HFFc6 (cell line): ENCODE measurements at places on chromosomes 7 and 10.

DNA sequence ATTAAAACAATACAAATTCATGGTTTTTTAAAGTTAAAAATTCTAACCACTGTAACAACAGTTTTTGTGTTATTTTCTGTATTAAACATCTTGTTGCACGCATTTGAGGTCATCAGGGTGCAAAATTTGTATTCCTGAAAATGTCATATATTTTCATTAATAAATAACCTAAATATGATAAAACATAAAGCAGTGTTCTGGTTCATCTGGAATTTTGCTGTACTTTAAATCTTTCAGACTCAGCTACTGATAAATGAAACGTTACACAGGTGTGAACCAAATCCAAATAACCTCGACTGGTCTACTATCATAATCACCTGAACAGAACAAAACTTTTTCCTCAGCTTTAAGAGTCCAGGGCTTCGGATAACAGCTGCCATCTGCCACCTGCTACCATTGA, 6.9 kb downstream of the IFIT2 start:
- DNase-seq = no peak

DNA sequence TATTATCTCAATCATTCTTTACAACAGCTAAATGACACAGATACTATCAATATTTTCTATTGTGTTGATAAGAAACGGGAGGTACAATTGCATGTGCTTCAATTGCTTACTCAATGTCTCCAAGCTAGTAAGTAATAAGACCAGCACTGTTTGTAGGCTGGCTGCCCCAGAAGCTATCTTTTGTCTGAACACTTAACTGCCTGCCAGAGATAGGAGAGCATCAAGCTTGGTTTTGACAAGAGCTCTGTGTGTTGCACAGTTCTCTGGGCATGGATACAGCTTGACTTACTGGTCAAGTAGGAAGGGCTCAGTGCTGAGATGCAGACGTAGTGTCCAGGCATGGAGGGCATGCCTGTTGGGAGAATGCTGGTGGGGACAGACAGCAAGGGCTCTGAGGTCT, 26.3 kb upstream of the CAPZA2 start:
- DNase-seq = no peak

- DNase-seq = no peak
Observed at GRCh38 chr7:123608991-123609882, 7.6 kb downstream of the ASB15 start.

DNA sequence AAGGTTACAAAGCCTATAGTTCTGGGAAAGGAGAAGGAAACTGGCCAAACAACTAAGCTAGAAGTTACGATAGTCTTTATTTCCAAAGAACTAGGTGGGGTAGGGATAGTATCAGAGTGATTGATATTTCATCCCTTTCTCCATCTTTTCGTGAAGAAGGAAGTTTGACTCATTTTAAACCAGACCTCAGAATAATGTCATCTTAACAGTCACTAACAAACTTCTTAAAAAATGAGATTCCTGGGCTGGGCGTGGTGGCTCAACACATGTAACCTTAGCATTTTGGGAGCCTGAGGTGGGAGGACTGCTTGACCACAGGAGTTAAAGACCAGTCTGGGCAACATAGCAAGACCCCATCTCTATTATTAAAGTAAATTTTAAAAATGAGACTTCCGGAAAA, 69.4 kb downstream of the ARL4A start:
- no peak for DNase-seq

- no peak for DNase-seq
Observed at GRCh38 chr7:10104292-10104691, 869.4 kb upstream of the PHF14 start.

- no peak for DNase-seq
Observed at GRCh38 chr10:36676321-36676720, 449.1 kb upstream of the ANKRD30A start.

DNA sequence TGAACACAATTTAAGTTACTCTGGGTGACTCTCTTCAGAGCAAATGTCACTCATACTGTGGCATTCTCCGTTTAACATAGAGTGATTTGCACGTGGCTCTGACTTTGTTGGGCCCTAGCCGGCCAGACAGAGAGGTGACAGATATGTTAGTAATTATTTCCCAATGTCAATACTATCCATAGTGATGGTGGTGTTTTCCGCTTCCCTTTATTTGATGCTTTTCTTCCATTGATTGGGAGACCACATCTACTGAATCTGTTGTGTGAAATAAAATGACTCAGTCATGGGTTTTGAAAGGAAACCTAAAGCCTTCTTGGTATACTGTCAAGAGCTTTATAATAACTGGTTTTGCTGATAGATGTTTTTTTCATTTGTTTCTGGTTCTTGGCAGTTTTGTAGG, 7.4 kb downstream of the AVL9 start:
- DNase-seq = no peak

GRCh38 chr7:17118412-17118811, 180.0 kb upstream of the AHR start:
- no peak for DNase-seq

DNA sequence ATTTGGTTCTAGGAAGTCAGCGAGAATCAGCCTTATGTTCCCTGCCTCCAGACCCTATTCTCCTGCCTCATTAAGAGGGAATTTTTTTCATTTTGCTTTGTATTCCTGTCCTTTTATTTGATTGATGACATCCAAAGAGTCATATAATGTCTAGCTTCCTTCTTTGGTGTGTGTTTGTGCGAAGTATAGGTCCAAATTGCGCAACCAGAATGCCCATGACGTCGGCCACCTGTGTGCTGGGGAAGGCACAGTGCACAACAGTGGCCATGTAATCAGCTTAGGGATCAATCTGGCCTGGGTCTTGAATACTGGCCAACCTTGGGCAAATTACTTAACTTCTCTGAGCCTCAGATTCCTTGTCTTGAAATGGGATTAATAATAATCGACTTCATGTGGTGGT, 206.2 kb downstream of the VTI1A start:
- no peak for DNase-seq

DNA sequence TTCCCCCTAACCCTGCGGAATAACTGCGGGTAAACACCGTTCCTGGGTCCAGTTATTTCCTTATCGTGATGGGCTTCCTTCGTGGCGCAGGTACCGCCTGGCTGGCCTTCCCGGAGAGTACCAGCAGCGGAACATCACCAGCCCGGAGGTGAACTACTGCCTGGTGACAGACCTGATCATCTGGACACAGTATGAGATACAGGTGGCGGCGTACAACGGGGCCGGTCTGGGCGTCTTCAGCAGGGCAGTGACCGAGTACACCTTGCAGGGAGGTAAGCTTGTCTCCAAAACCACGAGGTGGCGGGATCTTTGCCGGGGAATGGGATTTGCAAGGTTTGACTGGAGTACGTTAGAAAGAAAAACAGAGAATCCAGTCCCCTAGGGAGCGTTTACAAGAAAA, 665.0 kb upstream of the FOXK1 start:
- DNase-seq = no peak

DNA sequence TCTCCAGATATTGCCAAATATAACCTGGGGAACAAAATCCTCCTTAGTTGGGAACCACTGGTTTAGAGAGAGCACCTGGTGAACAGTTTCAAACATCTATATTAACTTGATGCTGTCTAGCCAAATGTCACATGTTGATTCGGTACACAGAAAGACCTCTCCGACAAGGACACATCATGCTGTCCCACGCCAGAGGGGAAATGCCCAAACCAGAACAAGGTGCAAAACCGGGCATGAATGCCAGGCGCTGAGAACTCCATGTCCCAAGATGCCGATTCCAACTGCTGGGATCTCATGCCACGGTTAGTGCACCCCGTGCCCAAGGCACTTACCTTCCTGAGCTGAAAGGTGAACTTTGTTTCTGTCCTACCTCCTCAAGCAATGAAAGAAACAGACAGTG, 100.8 kb downstream of the SFMBT2 start:
- DNase-seq = no peak

DNA sequence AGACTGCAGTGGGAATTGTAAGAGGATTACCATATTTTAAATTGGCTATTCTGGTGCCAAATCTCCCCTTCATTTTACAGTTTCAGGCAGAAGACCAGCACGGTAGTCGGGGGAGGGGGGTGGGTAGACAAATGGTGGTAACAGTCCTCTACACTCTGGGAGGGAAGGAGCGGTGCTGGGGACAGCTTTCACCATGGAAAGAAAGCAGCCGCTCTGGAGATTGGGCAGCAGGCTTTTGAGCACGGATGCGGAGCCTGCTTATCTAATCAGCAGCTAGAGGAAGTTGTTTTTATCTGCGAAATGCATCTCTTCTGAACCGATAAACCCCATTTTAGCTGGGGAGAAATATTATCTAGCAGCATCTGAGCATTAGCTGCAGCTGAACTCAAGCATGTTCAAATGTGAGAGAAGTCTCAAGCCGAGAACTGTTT, 28.7 kb downstream of the IKZF1 start:
- no peak for DNase-seq

DNA sequence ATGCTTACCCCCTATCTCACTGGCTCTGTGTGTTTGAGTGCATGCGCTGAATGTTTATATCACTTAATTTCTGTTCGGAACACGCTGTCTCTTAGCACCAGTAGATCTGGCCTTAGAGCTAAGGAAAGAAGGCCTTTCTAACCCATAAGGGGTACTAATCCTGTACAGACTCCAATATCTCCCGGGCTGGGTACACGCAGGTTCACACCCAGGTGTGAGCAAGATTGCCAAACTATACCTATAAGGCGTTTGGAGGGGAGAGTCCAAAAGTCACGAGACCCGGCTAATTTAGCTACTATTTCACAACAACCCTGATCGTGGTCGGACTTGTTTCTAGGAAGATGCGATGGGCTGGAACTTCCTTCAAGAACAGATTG, 727 bp upstream of the PDSS1 start:
- DNase-seq = no peak

DNA sequence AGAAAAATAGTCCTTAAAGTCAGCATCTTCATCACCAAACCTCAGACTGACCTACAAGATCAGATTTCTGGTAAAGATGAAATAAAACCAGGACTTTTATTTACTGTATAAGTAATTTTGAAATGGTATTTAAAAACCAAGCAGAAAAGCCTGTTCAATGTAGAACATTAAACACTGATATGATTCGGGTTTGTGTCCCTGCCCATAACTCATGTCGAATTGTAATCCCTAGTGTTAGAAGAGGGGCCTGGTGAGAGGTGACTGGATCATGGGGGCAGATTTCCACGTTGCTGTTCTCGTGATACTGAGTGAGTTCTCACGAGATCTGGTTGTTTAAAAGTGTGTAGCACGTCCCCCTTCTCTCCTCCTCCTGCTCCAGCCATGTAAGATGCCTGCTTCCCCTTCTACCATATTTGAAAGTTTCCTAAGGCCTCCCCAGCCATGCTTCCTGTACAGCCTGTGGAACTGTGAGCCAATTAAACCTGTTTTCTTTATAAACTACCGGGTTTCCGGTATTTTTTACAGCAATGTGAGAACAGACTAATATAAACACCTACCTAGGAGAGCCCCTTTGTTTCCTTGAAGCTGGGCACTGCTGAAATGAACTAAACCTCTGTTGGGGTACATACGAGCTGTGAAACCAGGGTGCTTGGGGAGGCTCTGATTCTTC, 120.1 kb downstream of the KMT2E start:
- DNase-seq = no peak

DNA sequence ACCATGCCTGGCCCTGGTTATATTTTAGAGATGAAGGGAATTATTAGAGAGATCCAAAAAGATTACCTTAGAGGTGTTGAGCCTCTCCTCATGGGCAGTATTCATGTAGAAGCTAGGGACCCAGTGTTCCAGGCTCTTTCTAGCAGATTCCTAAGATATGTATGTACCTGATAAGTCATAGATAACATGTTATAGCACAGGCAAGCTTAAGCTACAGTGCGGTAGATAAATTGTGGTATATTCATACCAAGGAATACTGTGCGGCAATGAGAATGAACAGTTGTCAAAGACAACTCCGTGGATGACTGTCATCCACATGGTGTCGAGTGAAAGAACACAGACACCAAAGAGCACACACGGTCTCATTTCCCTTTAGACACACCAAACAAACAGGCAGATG, 53.1 kb downstream of the TACR2 start:
- DNase-seq = no peak

DNA sequence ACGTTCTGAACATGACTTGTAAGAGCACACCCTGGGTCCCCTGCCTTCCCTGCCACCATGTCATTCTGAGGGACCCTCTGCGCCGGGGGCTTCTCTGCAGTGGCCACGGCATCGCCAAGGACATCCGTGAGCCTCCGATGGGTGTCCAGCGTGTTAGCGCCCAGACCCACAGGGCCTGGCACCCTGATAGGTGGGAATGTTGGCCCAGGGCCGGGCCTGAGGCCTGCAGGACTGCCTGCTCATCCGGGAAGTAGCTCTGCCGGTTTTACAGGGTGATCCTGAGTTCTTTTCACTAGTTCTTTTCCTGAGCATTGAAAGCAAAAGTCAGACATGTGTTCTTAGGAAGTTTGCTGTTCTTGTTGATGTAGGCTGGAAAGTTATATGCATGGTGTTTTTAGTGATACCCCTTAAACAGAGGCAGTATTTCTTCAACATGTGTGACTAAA, 54.5 kb downstream of the WDR37 start:
- DNase-seq = no peak

DNA sequence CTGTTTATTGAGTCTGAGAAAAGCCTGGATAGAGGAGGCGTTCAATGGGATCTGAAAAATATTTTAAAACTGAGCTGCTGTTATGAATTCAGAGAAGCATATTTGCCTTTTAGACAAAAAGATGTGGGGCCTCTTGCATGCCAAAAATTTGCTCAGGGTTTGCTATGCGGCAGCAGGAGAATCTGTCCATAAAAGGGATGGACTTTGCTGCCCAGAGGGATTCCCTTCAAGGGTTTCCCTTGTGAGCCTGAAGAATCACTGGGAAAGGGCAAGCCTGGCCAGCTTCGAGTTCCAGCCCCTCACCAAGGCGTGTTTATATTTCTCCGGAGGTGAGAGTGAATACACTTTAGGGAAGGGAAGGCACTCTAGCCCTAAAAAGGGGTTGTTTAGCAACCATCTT, 55.5 kb upstream of the CALD1 start:
- DNase-seq = no peak

DNA sequence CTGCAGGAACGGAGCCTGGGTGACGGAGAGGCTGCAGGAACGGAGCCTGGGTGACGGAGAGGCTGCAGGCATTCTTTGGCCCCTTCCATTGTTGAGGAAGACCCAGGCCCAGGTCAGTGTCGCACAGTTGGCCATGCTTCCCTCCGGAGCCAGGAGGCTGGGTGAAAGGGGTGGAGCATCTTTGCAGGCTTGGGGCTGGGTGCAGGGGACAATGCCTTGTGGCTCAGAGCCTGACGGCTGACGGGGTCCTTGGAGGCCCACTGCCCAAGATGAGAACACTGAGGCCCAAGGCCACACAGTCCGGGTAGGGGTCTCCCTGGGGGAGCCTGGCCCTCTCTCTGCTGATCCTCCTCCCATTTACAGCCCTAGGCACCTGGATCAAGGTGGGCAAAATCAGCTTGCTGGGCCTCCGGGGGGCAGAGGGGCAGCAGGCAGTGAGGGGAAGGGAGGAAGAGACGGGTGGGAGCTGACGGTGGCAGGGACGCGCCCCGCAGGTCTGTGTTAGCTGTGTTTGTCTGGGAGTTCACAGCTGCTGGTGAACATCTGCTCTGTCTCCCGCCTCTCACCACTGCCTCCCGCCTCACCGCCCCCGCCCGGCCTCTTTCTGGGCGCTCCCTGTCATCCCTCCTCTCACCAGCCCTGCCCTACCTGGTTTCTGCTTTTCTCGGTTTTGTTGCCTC, 30.6 kb upstream of the PCBD1 start:
- no peak for DNase-seq
